D341Med (cell line): ENCODE measurements at places on chromosomes 7 and 10.

GRCh38 chr7:129499999-129500398, 2.3 kb upstream of the SMKR1 start:
- no peak for DNase-seq

GRCh38 chr7:2159176-2159520, 73.6 kb downstream of the MAD1L1 start:
- no peak for DNase-seq

GRCh38 chr10:61617180-61617579, 45.5 kb upstream of the CABCOCO1 start:
- no peak for DNase-seq

- no peak for DNase-seq
Observed at GRCh38 chr10:132920101-132920925, 22.1 kb downstream of the CFAP46 start.

- no peak for DNase-seq
Observed at GRCh38 chr10:116385994-116386809, 41.4 kb upstream of the PNLIPRP3 start.

DNA sequence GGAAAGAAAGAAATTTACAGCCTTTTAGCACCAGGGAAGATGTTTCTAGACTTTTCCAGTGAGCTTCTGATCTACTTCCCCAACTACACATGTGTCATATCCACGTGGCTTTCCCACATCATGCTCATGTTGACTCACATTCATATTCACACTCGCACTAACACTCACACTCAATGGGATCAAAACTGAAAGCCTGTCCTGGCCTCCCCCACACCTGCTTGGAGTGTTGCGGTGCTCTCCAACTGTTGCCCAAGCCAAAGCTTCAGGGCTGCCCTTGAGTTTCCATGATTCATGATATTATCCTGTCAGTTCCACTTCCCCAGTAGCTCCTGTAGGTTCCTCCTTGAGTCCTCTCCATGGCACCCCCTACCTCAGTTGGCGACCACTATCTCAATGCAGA, 444.4 kb downstream of the GATA3 start:
- DNase-seq, result no peak

DNA sequence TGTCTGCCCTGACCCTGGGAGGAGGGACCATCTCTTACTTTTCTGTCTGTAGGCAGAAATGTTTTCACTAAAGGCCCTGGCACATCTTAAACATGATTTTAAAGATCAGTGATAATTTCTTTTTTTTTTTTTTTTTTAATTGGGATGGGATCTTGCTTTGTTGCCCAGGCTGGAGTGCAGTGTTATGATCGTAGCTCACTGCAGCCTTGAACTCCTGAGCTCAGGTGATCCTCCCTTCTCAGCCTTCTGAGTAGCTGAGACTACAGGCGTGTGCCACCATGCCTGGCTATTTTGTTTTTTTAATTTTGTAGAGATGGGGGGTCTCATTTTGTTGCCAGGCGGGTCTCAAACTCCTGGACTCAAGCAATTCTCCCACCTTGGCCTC, 65.3 kb downstream of the RBM20 start:
- no peak for DNase-seq

- no peak for DNase-seq
Observed at GRCh38 chr7:54879776-54880175, 120.8 kb upstream of the SEC61G start.

DNA sequence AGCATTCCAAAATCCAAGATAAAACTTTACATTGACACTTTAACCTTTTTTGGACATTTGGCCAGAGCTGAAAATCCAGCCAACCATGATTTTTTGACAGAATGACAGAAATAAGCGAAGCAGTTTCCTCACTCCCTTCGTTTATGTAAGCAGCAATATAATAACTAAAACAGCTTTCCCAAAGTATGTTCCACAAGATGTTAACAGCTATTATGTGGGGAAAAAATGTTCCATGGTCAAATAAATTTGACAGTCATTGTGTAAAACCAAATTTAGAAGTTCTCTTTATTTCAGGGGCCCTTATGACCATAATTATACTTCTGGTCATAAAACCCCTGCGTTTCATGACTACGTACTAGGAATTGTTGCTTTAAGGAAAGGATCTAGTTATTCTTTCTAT, 416.5 kb downstream of the MAGI2 start:
- no peak for DNase-seq

DNA sequence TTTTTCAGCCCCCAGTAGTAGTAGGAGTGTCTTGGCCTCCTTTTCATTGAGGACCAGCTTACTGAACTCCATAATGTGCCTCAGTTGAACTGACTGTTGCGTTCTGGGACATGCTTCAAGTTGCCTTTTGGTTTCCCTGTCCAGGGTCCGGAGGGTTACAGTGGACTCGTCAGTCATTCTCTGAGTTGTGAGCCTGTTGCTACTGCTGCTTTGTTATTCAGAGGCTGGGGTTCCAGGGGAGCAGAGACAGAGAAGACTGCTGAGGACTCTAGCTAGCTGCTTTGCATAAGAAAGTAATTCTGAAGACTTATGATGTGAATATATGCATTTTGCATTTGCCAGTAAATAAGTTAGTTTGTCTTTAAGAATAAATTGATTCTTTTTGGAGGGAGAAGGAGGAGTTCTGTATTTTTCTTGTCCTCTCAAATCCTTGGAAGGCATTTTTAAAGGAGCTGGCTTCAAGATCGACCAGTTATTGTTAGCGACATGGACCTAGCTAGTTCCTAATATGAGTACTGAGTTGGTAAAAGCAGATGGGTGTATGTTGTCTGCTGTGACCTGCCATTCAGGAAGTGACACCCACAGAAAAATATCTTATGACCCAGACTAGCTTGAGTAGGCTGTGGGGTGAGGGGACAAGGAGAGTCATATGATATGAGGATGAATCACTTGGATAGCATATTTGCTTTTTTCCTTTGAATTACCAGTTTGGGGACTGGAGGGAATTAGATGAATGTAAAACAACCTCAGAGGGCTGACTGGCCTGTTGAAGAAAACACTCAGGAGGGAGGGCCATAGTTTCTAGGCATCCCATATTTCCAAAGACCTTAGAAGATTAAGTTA, 8.3 kb downstream of the PI4K2A start:
- DNase-seq, result no peak

GRCh38 chr7:46209611-46210388, 288.7 kb upstream of the IGFBP3 start:
- DNase-seq, result no peak

DNA sequence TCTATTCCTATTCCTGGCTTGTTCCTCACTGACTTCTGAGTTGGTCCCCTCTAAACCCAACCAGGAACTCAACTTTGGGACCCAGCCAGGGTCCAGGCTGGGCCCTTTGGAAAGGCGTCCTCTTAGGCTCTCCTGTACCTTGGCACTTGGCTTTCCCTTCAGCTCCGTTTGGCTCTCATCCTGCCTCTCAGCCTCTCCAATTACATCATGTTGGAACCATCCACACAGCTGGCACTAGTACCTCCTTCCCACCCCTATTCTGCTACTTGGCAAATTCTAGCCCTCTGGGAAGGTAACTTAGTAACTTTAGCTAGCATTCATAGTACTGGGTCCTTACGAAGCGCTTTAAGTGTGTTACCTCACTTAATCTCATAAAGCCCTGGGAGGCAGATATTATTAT, 205.3 kb upstream of the HABP2 start:
- DNase-seq, result no peak

- no peak for DNase-seq
Observed at GRCh38 chr7:129438839-129439651, 4.8 kb downstream of the STRIP2 start.

GRCh38 chr7:44881610-44882009, 3.7 kb downstream of the PURB start:
- DNase-seq, result no peak

GRCh38 chr10:127873901-127874470, 18.8 kb downstream of the CLRN3 start:
- DNase-seq, result no peak

DNA sequence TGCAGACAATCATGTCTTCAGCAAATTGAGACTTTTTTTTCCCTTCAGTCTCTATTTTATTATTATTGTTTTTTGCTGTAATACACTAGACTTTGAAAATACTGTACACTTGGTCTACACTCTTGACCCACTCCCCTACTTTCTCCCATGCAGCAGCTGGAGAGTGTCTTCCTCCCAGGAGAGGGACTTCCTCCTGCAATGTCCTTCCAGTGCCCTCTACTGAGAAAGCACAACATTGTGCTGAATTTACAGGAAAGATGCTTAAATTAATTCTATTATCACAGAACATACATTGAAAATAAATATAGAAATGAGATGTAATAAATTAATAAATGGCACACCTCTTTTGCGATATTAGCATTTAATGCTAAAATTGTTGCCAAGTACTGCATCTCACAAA, 411.3 kb downstream of the CCSER2 start:
- no peak for DNase-seq

DNA sequence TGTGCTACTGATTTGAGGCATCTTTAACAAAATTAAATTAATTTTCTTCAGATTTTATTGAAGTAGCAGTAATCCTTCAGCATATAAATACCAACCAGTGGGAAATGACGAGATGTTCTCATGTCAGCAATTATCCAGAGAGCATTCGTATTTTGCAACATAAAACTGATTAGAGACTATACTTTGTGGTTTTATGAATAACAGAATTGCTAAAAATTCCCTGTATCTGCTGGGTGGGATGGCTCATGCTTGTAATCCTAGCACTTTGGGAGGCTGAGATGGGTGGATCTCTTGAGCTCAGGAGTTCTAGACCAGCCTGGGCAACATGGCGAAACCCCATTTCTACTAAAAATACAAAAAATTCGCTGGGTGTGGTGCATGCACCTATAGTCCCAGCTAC, 56.9 kb downstream of the ATAD1 start:
- DNase-seq, result no peak

DNA sequence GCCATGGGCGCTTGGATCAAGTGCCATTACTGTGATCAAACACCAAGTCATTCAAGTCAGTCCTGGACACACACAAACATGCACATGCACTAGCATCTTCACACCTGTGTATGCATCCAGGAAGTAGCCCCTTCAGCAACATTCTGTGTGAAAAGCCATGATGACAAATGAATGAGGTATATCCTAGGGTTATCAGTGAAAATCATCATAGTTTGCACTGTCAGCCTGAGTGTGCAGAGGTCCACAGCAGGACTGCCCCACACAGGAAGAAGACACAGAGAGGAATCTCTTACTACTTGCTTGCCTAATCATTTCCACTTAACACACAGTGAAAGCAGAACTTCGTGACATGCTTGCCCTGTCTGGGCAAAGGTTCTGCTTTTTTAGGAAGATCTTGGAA, 184.0 kb upstream of the ADO start:
- no peak for DNase-seq

- no peak for DNase-seq
Observed at GRCh38 chr10:97921581-97922021, 72.0 kb downstream of the GOLGA7B start.

DNA sequence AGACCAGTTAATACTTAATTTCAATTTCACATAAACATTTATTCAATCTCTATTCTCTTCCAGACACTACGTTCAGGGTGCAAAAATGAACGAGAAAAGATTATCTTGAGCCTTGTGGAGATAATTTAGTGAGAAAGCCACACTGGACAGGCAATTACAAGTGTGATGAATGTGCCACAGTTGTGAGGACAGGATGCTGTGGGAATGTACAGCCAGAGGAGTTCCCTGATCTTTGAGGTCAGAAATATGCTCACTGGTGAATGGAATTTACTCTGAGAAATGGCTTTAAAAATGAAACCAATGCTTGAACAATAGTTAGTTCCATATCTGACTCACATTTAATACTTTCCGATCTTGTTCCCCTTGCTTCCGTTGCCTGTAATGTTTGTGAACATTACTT, 864.8 kb downstream of the GATA3 start:
- no peak for DNase-seq

DNA sequence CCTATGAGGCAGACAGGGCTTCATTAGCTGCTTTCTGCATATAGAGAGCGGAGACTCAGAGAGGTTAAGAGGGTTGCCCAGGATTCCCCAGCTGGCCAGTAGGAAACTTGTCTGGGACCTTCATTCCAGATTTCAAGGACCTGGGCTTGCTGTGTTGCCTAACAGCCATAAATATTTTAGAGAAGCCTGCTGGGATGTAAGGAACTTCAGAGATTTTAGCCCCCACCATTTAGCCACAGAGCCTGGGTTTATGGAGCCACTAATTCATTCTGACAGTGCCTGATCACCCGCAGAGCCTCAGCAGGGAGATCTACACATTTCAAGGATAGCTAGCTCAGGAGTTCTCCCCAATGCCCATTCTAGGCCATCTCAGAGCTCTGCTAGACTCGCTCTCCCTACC, 56.6 kb upstream of the TRUB1 start:
- DNase-seq, result no peak

- DNase-seq, result no peak
Observed at GRCh38 chr7:7257899-7258692, 75.8 kb downstream of the C1GALT1 start.

- no peak for DNase-seq
Observed at GRCh38 chr10:93859049-93859655, 34.6 kb upstream of the SLC35G1 start.

DNA sequence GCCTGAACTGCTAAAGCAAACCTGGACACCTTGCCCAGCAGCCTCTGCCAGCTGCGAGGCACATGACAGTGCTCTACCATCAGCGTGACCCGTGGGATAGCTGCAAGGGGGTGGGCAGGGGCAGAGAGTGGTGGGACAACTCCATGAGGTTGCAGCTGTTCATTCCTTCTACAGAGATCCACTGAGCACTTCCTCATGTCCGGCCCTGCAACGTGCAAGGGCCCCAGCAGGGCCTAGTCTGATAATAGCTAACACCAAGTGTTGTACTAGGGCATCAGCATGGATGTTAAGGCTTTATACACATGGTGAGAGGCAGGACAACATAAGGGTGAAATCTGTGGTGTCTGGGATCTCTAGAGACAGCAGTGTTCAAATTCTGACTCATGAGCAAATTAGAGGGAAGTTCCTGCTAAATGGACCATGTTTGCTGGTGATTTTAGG, 14.3 kb downstream of the NOD1 start:
- DNase-seq, result no peak

DNA sequence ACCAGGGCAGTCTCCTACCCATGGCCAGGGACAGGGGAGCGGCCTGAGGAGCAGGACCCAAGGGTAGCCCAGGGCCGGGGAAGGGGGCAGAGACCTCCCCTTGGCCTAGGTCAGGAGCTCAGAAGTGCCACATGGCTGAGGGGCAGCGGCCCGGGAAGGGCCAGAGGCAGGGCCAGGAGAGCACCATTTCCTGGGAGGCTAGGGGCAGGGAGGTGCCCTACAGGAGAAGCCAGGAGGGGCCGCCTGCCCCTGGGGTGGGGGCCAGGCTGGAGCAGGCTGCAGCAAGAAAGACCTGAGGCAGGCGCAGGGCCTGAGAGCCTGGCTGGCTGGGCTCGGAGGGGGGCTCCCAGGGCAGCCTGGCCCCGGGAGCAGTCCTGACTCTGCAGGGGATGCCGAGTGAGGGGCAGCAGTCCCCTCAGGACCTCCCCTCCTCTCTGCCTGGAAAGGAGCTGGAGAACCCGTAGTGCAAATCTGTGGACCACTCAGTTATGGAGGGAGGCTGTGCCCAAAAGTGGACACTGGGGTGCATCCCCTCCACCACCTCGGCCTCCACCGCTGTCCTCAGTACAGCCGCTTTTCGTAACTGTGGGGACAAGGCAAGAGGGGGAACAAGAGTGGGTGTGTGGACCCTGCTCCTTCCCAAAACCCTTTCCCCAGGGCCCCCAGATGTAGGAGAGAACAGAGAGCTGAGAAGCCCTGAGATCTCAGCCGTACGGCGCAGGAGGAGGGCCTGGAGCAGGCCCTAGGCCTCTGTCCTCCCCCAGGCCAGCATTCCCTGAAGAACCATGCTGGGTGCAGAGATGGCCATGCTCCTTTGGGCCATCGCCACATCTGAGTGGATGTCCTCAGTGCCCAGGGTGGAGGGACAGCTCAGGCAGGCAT, 17.1 kb downstream of the IMPDH1 start:
- DNase-seq, result no peak
